ENCODE measurements at places on chromosomes 7 and 10.

DNA sequence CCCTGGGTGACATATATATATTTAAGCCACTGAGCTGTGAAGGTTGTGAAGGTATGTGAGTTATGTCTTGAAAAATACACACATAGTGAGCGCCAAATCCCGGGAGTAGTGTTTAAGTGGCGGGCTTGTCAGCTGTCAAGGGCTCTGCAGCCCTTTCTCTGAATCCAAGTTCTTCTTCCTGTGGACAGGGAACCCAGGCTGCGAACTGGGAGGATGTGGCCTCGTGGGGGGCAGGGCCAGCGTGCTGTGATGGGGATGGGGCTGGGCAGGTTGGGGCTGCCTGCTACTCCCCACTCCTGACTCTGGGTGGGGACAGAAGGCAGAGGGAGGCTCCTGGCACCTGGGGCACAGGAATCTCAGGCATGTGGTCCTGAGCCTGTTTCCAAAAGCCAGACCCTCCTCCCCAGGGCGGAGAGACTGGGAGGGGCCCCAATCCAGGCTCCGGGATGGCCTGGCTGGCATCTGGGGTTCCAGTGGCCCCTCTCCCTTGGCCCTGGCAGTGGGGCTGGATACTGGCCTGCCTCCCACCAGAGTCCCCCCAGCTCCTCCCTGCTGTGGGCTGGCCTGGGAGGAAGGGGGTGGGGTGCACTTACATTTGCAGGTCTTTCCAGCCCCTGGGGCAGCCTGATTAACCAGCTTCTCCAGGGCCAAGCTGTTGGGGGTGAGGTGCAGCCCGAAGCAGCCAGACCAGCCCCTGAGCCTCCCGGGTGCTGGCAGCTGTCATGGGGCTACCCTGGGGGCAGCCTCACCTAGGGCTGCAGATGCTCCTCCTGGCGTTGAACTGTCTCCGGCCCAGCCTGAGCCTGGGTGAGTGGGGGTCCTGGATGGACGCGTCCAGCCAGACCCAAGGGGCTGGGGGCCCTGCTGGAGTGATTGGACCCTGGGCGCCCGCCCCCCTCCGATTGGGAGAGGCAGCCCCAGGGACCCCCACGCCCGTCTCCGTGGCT, at the start of gene UPK3B:
Gene UPK3B (plus strand): TSS at position 622 of the 947 bp plus-strand sequence. CDS start 101 bp downstream, at position 723.
- no peak for DNase-seq

GRCh38 chr7:20240080-20240926, 23.1 kb upstream of the MACC1 start:
- DNase-seq = no peak

GRCh38 chr7:136709876-136710275, 158.6 kb upstream of the CHRM2 start:
- no peak for DNase-seq

DNA sequence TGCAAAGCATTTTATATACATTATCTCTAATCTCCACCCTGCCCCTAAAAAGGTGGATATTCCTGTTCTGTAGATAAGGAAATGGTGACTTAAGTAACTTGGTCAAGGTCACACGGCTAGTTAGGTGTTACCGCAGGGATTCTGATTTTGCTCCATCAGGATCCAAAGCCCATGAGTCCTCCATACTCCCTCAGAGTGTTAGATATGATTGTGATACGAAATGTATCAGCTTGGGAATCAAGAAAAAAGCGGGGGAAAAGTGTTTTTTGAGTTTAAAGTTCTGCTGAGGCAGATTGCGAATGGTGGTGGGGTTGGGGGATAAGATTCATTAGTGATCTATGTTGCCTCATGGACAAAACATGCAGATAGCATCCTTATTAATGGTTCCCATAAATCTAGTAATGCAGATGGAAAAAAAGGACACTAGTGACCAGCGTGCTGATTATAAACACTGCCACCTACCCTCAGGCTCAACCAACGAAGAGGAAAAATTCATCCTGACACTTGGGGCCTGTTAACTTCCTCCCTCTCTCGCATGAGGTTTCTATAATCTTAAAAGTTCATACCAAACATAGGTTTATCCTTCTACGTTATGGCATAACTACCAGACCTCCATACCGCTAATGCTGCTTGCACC, 2.3 kb downstream of the ICA1 start:
- DNase-seq = no peak

- DNase-seq = no peak
Measured at GRCh38 chr10:60573336-60573735, 183.7 kb upstream of the ANK3 start.

DNA sequence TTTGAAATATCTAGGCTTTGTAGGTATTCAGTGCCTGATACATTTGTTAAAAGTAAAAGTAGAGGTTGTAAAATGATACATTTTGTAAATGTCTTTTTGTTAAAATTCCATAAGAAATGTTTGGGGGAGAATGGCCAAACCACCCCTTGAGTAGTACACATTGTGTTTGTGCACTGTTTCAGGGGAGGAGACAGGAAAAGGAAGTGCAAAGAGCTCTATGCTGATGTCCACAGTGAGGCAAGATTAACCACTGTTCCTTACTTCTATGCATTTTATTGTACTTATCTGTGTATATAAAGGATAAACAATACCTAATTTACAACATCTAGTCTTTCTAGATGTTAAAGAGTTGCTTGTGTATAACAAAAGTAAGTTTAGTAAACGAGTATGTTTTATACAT, 7.4 kb upstream of the CYCS start:
- no peak for DNase-seq
